ENCODE measurements at places on chromosomes 3 and 15.

- no peak for DNase-seq
Measured at GRCh38 chr3:183259087-183259486, 6.0 kb downstream of the B3GNT5 start.

GRCh38 chr3:152672320-152672649 lies 162.6 kb upstream of the P2RY1 start:
- DNase-seq: no peak

- peak; percentile 71 for DNase-seq
Measured at GRCh38 chr3:100044369-100044768, 69.9 kb downstream of the FILIP1L start.

DNA sequence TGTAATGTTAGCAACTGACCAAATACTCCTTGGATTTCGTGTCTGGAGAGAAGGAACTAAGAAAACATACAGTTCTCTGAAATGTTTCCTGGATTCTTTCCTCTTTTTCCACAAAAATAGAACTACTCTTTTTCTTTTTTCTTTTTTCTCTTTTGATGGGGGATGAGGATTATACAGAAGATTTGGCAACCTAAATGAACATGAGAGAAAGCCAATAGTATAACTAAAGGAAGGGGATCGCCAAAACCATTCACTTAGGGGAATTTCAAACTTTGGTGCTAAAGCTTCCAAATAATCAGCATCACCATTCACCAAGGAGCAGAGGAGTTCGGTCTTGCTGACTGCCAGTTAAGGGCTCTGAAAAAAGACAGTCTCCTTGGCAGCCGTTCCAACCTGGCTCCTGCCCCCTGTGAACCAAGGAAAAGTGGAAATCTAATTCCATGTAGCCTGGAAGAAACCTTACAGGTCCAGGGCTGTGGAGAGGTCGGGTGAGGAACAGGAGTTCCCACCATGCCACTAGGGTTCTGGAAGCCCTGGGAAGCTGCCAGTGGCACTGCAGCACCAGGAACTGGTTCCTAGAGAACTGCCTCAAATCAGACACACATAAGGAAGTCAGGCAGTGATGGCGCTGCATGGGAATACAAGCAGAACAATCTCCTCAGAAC lies 176.9 kb downstream of the TNIK start:
- DNase-seq: no peak

DNA sequence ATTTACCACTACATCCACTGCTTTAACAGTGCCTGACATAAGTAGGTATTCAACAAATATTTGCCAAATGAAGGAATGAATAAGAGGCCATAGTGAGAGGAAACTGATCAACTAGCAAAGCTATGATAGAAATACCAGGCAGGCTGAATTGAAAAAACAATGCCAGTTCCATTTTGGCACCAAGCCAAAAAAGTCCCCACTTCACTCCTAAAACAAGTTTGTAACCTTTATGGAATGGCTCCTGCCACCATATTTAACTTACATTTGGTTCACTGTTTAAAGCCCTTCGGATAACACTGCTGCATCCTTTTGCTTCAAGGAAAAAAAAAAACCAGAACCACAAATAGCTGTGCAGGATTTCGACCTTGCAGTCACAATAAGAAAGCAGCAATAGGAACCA lies 166.1 kb downstream of the FRMD5 start:
- DNase-seq: no peak

- no peak for DNase-seq
Measured at GRCh38 chr15:42728972-42729371, 8.0 kb downstream of the CDAN1 start.

GRCh38 chr15:65980824-65981456 lies 111.6 kb downstream of the RAB11A start:
- peak; percentile 59 for DNase-seq

GRCh38 chr3:128800241-128801187 lies 74.5 kb downstream of the RAB7A start:
- DNase-seq: no peak

GRCh38 chr3:111277226-111277625 lies 205.6 kb downstream of the NECTIN3 start:
- DNase-seq: no peak

- no peak for DNase-seq
Measured at GRCh38 chr3:101039285-101039684, 46.1 kb upstream of the ABI3BP start.

DNA sequence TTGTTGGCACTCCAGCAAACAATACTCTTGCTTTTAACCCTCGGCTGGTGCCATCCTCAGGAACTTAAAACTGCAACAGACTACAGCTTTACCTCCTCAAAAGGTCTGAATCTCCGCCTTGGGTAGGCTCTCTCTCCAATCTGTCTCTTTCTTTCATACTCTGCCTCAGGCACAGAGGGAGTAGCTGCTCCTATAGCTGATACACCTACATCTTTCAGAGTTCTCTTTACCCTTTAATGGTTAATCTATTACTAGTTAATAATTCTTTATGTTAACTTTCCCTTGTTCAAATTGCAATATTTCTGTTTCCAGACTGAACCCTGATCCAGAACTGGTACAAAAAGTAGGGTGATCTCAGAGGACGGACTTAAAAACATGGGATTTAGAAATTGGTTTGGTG lies 66.2 kb downstream of the MAP4 start:
- DNase-seq: no peak

DNA sequence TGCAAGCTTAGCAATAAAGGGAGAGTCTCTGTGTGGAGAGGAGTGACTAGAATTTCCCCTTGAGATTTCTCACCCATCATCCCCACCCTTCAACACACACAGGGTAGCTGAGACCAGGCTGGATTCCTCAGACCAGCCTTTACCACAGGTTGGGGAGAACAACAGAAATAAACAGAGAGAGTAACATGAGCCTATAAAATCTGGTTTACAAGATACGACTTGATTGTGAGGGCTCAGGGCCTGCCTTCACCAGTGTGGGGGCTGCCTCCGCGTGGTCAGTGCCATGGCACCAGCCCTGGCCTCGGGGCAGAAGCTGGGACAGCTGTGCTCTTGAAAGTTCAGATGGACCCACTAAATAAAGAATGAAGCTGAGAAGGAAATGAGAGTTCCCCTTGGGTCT lies 14.6 kb upstream of the MAGEF1 start:
- no peak for DNase-seq

DNA sequence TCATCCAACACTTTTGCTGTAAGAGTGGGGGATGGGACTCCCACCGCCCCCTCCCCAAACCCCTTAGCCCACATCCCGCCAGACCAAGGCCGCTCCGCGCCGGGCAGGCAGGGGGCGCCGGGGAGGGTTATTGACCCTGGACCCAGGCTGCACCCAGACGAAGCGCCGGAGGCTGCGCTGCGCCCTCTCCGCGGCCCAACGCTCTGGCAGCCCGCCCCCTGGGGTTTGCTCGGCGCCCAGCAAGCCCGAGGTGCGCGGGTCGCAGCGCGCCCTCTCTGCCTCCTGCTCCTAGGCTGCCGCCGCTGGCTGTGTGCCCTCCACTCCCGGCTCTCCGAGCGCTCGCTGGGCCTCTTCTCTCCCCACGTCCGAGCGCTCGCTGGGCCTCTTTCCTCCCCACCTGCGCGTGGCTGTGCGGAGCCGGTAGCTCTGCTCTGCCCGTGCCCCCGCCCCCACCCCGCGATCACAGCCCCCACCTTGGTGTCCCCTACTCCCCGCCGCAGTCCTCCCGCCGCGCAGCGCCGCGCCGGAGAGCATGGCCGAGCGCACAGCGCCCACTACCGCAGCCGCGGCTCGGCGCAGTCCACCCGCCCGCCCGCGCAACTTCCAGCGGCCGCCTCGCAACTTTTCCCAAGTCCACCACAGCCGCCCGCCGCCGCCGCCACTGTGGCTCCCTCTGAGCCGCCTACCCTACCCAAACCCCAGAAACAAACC lies 1.2 kb downstream of the MECOM start:
- peak; percentile 38 for DNase-seq

GRCh38 chr3:87004883-87005282 lies 13.9 kb upstream of the VGLL3 start:
- no peak for DNase-seq

GRCh38 chr3:127817406-127817841 lies 4.9 kb downstream of the MGLL start:
- DNase-seq: no peak

- DNase-seq: no peak
Measured at GRCh38 chr3:99506-99905, 97.1 kb upstream of the CHL1 start.

GRCh38 chr3:118809696-118810498 lies 224.7 kb downstream of the IGSF11 start:
- DNase-seq: peak; percentile 24

GRCh38 chr3:46987743-46988401 lies 8.4 kb downstream of the NBEAL2 start:
- DNase-seq: peak; percentile 44

DNA sequence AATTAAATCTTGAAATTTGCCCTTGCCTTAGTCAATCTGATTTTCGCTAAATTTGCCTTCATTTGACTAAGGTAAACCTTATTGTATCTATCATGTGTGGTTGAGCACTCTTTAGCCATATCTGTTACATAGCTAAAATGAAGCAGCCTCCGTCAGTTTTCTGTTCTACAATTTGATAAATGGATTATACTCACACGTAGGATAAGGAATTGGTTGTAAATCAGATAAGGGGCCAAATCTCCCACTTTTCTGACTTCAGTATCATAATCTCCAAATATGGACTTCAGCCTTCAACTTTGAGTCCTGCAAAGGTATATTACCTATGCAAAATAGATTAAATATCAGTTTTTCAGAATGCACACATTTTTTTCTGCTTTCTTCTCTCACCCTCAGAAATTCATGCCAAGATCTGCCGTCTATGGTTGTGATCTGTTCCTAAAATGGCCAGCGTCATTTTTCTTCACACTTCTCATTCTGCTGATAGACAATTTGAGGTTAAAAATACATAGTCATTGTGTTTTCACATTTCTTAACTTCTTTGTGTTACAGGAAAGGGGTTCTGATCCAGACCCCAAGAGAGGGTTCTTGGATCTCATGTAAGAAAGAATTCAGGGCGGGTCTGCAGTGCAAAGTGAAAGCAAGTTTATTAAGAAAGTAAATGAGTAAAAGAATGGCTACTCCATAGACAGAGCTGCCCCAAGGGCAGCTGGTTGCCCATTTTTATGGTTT lies 36.9 kb downstream of the RAB8B start:
- no peak for DNase-seq

- DNase-seq: peak; percentile 88
Measured at GRCh38 chr3:38985981-38986380, 65.8 kb downstream of the SCN11A start.

GRCh38 chr3:52315977-52316764 lies at the start of gene DNAH1:
Gene DNAH1 (plus strand): TSS chr3:52316319. CDS start chr3:52322443, 6,124 bp downstream.
- no peak for DNase-seq

- DNase-seq: no peak
Measured at GRCh38 chr3:112038863-112039262, 4.3 kb downstream of the TMPRSS7 start.

GRCh38 chr3:15099364-15100098 lies 583 bp upstream of the RBSN start:
- no peak for DNase-seq

Data from inflammatory macrophage treated with lipopolysaccharide for 1 hour (primary cell).